Stimulated activated CD4-positive, alpha-beta T cell treated with anti-CD3 and anti-CD28 coated beads, Interleukin-12 subunit alpha, Interleukin-12 subunit beta, amount 100 ng/mL, for 4 hours (primary cell): ENCODE measurements at places on chromosomes 3 and 15.

GRCh38 chr3:42229942-42230688, 35.9 kb downstream of the CCK start:
- no peak for DNase-seq

DNA sequence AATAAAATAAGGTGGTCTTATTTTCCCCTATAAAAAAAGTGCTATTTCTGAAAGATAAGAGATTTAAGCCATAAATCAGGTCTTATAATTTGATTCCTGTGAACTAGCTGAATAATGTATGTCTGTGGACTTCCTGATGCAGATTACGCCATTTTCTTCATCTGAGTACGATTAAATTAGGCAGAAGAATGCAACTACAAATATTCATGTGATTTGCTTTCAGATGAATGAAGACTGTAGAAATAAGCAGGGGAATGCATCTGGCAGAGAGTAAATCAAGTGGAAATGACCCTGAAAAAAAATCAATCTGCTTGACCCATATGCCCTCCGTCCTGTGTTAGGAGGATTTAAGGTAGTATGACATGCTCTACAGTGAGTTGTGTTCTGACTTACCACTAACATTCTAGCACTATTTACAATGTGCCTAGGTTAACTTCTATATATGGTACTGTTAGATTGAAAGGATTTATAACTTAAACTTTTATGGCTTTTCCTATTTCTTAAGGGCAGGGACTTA, 14.7 kb downstream of the BNIP2 start:
- DNase-seq: no peak

GRCh38 chr3:136250059-136250902, at the start of gene PCCB:
PCCB (plus strand) TSS chr3:136250340; CDS start chr3:136250376, 36 bp downstream.
- DNase-seq: peak; percentile 90

DNA sequence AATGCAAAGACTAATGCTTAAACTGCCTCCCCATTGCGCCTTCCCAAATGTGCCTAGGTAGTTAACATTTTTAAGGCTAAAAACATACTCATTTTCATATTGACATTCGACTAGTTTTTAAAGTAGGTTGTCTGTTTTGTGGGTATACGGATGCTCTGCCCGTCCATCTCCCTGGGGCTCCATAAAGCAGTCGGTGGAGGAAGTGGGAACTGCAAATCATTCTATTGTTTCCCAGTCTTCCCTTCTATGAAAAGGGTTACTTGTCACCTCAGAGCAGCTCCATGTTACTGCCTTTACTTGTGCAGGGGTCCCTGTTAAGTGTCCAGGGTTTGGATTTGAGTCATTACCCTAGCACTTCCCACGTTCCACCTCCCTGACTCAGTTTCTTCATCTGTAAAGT, 10.9 kb downstream of the CHCHD6 start:
- no peak for DNase-seq

DNA sequence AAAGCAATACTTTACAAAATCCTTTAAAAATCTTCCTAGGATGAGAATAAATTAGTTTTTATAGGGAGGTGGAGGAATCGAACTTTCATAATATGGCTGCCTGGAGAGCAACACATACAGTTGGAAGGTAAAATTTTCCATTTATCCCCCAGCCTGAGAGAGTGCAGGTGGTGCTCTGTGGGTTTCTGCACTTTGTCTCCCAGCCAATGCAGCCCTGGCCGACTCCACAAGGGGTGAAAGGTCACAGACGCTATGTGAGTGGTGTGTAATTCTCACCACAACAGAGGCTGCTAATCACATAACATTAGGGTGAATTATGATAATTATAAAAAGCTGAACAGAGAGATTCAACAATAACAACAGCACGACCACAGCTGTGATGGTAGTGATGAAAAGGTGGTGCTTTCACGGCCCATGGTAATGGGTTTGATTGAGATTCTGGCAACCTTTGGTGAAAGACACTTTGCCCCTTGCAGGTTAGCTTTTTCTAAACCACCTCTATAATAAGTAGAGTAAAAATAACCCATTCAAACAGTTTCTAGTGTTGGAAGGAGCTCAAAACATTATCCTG, 30.1 kb upstream of the NANOGP8 start:
- DNase-seq: no peak

DNA sequence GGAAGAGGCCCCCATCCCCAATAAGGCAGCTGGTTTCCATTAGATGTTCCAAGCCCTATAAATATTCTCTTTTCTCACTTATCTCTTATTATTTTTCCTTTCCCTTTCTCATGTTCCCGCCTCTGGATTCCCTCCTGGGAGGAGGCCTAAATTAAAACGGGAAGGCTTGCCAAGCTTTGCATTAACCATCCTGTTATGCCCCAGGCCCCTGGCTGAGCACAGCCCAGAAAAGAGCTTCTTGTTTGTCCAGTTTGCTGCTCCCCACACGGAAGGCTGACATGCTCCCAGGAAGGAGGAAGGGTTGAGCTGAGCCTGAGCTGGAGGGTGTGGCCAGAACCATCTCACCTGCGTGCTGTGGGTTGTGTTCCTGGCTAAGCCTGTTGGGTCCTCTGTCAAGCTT, 63.1 kb upstream of the BOC start:
- no peak for DNase-seq

GRCh38 chr3:127908202-127908601, 6.8 kb upstream of the KBTBD12 start:
- no peak for DNase-seq

- DNase-seq: no peak
These were observed 22.4 kb downstream of the LRRK1 start for GRCh38 chr15:100941536-100941935.

DNA sequence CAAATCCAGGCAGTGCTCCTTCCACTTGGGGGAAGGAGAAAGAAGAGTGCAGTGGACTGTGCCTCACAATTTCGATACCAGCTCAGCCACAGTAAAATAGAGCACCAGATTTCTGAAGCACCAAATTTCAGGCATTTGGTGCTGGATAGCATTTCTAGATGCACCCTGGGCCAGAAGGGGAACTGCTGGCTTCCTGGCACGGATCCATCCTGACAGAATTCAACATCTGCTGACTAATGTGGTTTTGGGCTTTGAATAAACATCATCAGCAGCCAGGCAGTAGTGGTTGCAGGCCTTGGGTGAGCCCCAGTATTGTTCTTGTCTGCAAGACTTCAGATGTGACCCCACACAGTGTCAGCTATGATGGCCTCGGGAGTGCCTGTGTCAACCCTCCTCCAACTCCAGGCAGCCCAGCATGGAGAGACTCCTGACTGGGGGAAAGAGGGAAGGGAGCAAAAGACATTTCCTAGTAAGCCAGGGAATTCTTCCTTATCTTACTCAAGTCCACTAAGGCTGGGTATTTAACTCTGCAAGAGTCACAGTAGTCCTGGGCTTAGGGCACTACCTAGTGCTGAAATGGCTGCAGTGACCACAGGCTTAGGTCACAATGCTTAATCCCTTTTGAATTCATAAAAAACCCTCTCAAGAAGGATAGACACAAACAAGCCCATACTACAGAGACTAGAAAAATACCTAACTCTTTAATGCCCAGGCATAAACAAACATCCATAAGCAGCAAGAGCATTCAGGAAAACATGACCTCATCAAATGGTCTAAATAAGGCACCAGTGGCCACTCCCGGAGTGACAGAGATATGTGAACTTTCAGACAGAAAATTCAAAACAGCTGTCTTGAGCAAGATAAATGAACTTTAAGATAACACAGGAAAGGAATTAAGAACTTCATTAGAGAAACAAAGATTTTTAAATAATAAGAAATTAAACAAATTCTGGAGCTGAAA, 74.7 kb downstream of the SPATA16 start:
- no peak for DNase-seq

- no peak for DNase-seq
These were observed 38.4 kb downstream of the ITPR1 start for GRCh38 chr3:4531478-4532025.

DNA sequence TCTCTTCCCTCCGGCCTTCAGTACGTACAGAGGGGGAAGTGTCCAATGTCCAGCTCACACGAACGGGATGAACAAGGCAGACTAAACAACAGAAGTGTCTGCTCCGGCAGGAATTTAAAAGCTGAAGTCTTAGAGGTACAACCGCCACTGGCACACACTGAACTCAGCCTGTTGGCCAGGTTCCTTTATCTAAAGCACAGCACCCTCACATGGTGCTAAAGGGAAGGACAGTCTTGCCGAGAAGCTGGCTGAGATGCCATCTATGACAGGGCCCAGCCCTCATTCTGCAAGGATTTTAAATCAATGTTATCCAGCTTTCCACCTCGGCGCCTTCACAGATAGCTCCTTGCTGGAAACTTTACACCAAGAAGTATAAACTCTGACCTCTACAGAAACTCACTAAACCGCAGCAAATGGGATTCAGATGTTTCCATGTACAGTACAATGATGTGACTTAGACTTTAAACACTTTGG, 2.8 kb downstream of the ADAMTS17 start:
- peak; percentile 31 for DNase-seq

DNA sequence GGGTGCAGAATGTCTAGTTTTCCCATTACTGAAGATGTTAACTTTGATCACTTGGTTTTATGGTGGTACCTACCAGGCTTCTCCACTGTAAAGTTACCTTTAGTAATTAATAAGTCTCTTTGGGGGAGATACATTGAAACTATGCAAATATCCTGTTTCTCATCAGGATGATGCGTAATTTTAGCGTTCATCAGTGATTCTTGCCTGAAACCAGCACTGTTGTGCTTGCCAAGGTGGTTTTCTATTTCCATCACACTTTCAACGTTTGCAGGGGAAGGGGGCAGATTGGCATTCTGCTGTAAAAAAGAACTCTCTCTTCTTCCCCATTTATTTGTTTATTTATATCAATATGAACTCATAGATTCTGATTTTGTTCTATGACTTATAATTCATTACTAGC, 61.0 kb downstream of the SSR3 start:
- no peak for DNase-seq

GRCh38 chr3:39136533-39137434, 16.6 kb downstream of the CSRNP1 start:
- DNase-seq: no peak

DNA sequence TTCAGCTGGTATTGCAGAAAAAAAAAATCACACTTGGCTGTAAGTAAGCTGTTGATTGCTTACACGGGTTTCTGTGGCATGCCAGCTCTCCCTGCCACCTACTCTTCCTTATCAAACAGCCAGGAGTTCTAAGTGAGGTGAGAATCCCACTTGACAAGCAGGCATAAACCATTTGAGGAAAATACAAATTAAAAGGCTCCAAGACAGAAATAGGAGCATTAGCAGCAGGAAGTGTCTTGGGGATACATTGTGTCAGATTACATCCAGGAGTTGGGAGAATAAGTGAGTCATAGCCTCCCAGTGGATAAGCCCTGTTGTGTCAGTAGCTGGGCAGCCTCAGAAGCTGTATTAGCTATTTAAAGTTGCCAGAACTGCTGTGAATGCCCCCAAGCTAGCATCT, 256.0 kb downstream of the CNTN4 start:
- no peak for DNase-seq

DNA sequence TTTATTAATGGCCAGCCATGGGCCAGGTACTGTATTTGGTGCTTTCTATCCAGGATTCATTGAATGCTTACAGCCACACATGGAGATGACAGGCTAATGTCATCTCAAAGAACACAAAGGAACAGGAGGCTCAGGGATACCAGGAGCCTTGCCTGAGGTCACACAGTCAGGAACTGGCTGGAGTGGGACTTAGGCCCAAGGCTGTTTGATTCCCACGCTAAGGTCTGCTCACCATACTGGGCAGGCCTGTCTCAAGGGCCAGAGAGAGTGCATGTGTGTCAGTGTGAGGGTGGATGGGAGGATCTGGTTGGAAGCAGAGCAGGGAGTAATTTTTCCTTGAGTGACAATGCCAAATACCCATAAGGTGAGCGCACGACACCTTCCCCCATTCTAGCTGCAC, 37.6 kb downstream of the EPHB3 start:
- no peak for DNase-seq
